PC-9 (cell line): ENCODE measurements at places on chromosomes 11 and 22. TPM values are rescaled to one million over a fixed set of nuclear protein-coding genes. Genes with fewer than 3 reads are reported as not detected.
A peak's percentile ranks its signal among the peaks of the same experiment; 100 is the strongest.

Gene SHANK3
- total RNA-seq = 5.8 and 7.6 TPM in 2 replicates

GRCh38 chr11:43130616-43131015 is 181.2 kb upstream of the API5 start:
- no peak for DNase-seq
- H3K4me1 ChIP-seq = no peaks in the 10 kb centered on the region
- H3K4me3 ChIP-seq = no peak overlapping the region
- H3K36me3 ChIP-seq = no peaks in the 10 kb centered on the region
- H3K27me3 ChIP-seq = no peaks in the 10 kb centered on the region

Gene MS4A6A
- total RNA-seq = not detected in 2 replicates

GRCh38 chr11:27635567-27636037 is 64.7 kb downstream of the BDNF start:
- no peaks in the 10 kb centered on the region for H3K36me3 ChIP-seq
- H3K4me3 ChIP-seq = no peak overlapping the region
- no peaks in the 10 kb centered on the region for H3K4me1 ChIP-seq
- peaks cover 4% of the 10 kb centered on the region; the same call in 1 of the 2 replicates for H3K27me3 ChIP-seq

DNA sequence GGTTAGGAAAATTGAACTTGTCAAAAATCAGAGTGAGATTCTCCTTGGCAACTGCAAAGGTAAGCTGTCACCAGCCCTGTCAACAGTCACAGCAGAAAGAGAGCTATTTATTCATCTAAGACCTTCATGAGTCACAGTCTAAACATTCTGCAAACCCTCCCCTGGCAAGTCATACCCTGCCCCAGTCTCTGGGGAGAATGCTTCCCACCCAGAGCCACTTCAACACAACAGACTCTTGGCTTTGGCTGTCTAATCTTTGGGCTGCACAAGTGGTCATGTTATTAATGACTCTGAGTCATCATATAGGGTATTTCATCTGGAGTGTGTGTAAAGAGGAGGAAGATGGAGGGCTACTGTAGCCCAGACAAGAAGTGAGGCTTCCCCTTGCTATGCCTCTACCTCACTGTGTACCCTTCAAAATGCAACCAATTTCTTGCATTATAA is 153.4 kb downstream of the CCDC34 start:
- H3K27ac ChIP-seq = peak overlapping the region; percentile 30
- no peaks in the 10 kb centered on the region for H3K36me3 ChIP-seq
- H3K27me3 ChIP-seq = no peaks in the 10 kb centered on the region
- no peak overlapping the region for H3K4me3 ChIP-seq

Gene SPI1
- not detected in 2 replicates for total RNA-seq

Gene HEPN1
- not detected in 2 replicates for total RNA-seq

GRCh38 chr11:45798793-45799441 is 6.0 kb upstream of the SLC35C1 start:
- no peak for DNase-seq
- H3K27me3 ChIP-seq = peaks cover 27% of the 10 kb centered on the region
- H3K36me3 ChIP-seq = no peaks in the 10 kb centered on the region
- no peak overlapping the region for H3K4me3 ChIP-seq
- H3K27ac ChIP-seq = no peak overlapping the region
- H3K4me1 ChIP-seq = 0 out of 2 replicates have a peak, but pooled peaks cover 3% of the 10 kb centered on the region

Gene CCDC188
- total RNA-seq = not detected in 2 replicates

Gene OR6A2
- 0.48 TPM in 1 of 2 replicates, not detected in the other for total RNA-seq

Gene TNNT3
- 0.60 TPM in 1 of 2 replicates, not detected in the other for total RNA-seq

DNA sequence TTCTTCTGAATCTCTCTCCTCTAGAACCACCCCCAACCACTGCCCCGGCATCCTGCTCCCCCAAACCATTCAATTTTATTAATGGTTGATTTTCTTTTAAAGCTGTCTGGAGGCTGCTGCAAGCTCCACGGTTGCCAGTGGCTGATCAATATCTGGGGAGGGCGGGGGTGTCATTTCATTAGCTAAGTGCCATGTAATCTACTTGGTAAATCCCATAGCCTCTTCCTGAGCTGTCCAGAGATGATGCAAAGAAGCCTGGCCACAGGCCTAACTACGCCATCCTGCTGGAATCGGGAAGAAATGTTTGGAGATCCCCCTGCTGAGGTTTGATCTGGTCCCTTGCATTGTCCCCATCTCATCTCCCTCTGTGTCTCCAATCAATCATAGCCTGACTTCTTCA is 440.1 kb downstream of the MIAT start:
- H3K4me3 ChIP-seq = no peak overlapping the region
- no peaks in the 10 kb centered on the region for H3K36me3 ChIP-seq
- H3K27ac ChIP-seq = no peak overlapping the region
- no peak for DNase-seq
- peaks cover 7% of the 10 kb centered on the region; the same call in 1 of the 2 replicates for H3K27me3 ChIP-seq
- H3K4me1 ChIP-seq = peaks cover 9% of the 10 kb centered on the region

GRCh38 chr11:36306888-36307287 is 10.8 kb downstream of the PRR5L start:
- no peaks in the 10 kb centered on the region for H3K36me3 ChIP-seq
- H3K27ac ChIP-seq = no peak overlapping the region
- H3K4me1 ChIP-seq = peaks cover 14% of the 10 kb centered on the region
- H3K4me3 ChIP-seq = no peak overlapping the region
- no peaks in the 10 kb centered on the region for H3K27me3 ChIP-seq

Gene DMC1
- total RNA-seq = 5.6 and 6.3 TPM in 2 replicates

DNA sequence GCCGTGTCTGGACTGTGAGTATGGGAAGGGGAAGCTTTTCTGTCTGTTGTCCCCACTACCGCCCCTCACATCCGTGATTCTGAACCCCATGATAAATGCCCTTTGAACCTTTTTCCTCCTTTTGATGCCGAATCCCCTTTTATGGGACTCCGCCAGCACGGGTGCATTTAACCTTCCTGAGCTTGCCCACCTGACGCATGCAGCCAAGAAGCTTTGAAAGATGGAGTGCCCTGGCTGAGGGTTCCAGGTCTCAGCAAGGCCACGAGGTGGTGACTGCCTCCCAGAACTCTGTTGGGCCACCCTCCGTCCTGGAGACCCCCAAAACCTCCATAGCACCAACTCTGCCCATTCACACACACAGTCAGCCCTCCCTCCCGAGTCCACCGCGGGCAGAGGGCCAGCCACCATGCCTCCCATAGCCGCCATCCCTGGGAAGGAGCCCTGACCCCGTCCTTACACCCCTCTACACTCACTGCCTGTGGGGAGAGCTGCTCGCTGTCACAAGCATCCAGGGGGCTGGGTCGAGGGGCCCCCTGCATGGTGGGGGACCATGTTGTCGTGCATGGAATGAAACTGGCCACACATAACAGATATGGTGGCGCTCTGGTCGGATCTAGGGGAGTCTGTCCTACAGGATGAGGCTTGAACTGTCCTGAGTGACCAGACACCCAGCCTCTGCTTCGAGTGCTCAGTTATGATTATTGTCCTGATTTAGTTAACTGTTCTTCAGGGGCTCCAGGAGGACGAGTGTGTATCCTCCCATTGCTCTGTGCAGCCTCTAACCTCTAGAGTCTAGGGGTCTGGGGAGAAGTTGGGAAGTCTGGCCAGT is 822 bp upstream of the COMT start:
- H3K36me3 ChIP-seq = no peaks in the 10 kb centered on the region
- H3K27ac ChIP-seq = peak overlapping the region; percentile 29; the same call in 1 of the 2 replicates
- peaks cover 12% of the 10 kb centered on the region; the same call in 1 of the 2 replicates for H3K4me1 ChIP-seq
- H3K4me3 ChIP-seq = peak overlapping the region; percentile 90
- DNase-seq = no peak

Gene KREMEN1
- 4.6 and 6.1 TPM in 2 replicates for total RNA-seq

DNA sequence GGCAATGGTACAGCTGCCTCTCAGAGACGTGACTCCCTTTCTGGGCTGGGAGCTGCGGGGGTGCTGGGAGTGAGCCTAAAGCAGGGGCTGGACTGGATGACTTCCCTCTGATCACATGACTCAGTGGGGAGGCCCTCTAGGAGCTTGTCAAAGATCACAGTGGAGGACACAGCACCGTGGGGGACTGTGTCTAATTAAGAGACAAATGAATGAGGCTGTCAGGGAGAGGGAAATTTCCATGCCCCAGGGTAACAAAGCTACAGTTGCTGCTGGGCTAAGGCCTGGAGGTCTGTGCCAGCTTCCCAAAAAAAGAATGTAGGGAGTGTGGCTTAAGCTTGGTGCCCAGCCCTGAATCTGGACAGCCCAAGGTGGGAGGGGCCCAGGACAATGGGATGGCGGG is 262.8 kb upstream of the PLET1 start:
- H3K4me3 ChIP-seq = no peak overlapping the region
- H3K36me3 ChIP-seq = no peaks in the 10 kb centered on the region
- H3K27ac ChIP-seq = no peak overlapping the region
